GM20000 (cell line): ENCODE measurements at places on chromosomes 11 and 22.

- DNase-seq: no peak
Observed at GRCh38 chr11:123584737-123585136, 69.7 kb downstream of the SCN3B start.

- DNase-seq: no peak
Observed at GRCh38 chr11:59426361-59427067, at the start of gene OR5A2. OR5A2 (minus strand) TSS chr11:59426413; CDS start chr11:59422953, 3,460 bp downstream.

- DNase-seq: no peak
Observed at GRCh38 chr22:25875461-25875860, 133.5 kb downstream of the MYO18B start.

GRCh38 chr11:13701506-13701905 is 33.0 kb downstream of the FAR1 start:
- DNase-seq: no peak

DNA sequence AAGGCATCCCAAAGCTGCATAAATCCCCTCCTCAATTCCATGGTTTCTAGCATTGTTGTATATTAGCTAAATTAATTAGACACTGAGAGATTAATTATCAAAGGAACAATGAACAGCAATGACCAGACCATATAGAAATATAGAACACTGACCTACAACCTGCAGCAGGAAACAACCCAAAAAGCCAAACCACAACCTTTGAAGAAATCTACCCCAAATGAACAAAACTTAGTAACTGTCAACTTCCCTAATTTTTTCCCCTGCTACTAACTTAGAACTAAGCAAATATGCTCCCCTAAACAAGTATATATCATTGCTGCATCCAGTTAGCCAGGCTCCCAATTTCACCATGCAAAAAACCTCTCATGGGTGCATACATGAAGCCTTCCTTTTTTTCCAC is 268.0 kb upstream of the ANO3 start:
- DNase-seq: no peak

GRCh38 chr11:73655686-73656085 is 9.3 kb downstream of the PLEKHB1 start:
- no peak for DNase-seq

DNA sequence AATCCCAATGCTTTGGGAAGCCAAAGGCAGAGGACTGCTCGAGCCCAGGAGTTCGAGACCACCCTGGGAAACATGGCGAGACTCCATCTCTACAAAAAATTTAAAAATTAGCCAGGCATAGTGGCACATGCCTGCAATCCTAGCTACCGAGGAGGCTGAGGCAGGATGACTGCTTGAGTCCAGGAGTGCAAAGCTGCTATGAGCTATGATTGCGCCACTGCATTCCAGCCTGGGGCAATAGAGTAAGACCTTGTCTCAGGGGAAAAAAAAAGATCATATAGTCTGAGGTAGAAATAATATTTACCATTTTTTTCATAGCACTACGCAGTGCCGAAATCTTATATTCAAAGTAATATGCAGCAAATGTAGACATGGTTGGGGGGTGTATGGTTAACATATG is 47.8 kb downstream of the MRTFA start:
- DNase-seq: no peak

- DNase-seq: no peak
Observed at GRCh38 chr11:47305734-47306483, 36.0 kb downstream of the MADD start.

GRCh38 chr11:18392434-18393321 is 1.7 kb upstream of the LDHA start:
- DNase-seq: no peak

GRCh38 chr11:9756461-9756860 is 92.6 kb downstream of the SWAP70 start:
- DNase-seq: no peak

GRCh38 chr11:108494182-108494581 is 4.0 kb downstream of the POGLUT3 start:
- no peak for DNase-seq

DNA sequence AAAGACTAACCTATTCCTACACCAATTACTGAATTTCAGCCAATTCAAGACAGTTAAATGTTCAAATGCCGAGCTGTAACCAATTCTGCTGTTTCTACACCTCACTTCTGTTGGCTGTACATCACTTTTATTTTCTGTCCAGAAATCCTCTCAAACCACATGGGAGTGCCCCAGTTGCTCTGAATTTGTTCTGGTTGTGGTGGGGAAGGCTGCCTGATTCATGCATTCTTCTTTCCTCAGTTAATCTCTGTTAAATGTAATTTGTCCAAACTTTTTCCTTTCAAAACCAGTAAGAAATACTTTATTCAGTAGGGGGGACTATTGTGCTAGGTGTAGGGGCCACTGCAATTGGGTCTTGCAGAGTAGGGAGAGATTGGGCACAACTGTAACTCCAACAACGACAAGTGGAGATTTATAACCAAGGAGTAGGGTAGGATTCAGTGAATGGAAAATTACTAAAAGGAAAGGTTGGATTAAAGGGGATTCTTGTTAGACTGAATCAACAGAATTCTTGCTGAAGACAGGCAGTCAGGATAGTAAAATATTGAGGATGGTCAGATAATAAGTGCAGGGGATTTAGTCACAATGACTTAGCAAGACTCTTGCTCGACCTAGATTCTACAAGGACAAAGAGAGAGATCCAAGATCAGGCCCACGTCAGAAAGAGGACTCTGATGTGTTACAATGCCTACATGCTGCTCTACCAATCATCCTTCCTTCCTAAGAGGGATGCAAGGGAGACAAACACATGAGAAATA is 593.5 kb upstream of the FAT3 start:
- no peak for DNase-seq

DNA sequence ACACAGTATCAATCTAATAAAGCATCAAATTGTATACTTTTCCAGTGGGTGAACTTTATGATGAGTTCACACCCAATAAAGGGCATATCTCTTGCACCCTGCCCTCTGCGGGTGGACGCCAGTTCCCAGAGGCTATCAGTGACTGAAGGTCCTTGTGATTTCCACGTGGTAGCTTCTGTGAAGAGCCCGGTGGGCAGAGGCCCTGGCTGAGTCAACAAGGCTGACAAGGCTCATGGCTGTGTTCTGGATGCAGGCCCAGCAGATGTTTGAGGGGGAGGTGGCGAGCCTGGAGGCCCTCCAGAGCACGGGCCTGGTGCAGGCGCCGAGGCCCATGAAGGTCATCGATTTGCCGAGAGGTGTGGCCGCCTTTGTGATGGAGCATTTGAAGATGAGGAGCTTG is 71.4 kb downstream of the PIWIL3 start:
- no peak for DNase-seq

DNA sequence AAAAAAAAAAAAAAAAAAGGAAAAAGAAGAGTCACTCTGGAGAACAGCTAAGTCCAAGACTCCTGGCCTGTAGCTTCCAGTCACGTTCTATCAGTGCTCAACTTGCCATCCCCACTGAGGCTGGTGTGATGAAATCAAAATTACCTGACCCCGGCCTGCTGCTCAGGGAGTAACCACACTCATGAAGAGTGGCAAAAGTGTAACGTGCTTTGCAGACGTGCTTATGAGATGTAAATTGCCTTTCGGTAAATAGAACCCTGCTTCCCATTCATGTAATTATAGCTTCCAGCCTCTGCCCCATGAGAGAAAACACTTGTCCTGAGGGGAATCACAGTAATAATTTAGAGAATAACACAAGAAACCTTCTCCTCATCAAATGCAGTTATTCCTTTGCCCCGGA is 28.2 kb upstream of the CHKA start:
- no peak for DNase-seq

GRCh38 chr11:100949443-100949842 is 180.2 kb downstream of the PGR start:
- no peak for DNase-seq

DNA sequence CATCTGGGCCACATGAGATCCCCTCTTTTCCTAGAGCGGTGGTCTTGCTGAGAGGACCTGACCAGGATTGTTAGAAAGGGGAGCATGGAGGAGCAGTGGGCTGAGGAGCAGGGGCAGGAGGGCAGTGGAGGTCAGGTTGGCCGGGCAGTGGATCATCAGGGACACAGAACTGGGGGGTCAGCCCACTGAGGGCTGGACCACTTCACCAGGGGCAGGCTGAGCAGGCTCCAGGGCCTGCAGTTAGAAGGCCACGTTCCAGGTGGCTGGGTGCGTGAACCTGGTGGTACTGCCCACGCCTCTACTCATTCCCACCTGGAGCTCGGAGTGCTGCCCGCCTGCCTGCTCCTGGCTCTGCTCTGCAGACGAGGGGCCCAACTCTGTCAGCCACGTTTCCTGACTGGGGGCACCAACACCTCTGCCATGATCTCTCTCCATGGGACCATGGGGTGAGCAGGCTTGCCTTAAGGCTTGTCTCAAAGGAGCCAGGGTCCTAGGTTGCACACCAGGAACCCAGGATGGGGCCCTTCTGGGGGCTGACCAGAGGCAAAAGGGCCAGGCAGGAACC is 9.7 kb downstream of the MRGPRF start:
- no peak for DNase-seq

GRCh38 chr11:120316880-120317688 is 8.0 kb upstream of the TLCD5 start:
- no peak for DNase-seq

- DNase-seq: no peak
Observed at GRCh38 chr11:44680982-44681597, 45.7 kb upstream of the TSPAN18 start.

- DNase-seq: no peak
Observed at GRCh38 chr11:124917115-124917637, 1.9 kb upstream of the HEPN1 start.

DNA sequence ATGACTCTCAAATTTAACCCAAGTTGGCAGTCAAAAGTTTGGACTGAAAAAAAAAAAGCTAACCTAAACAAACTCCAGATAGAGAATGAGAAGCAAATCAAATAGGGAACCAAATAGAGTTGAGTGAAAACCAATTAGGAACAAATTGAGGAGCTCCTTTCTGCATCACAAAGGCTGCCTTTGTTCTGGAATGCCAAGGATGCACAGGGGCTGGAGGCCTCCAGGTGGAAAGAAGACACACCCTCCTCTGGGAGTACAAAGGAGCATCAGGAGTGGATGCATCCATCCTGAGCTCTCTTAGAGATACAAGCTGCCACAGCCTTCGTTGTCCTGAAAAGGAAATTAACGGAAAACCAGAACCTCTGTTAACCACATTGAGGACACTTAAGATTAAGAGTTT is 73.3 kb downstream of the MRGPRX1 start:
- no peak for DNase-seq

DNA sequence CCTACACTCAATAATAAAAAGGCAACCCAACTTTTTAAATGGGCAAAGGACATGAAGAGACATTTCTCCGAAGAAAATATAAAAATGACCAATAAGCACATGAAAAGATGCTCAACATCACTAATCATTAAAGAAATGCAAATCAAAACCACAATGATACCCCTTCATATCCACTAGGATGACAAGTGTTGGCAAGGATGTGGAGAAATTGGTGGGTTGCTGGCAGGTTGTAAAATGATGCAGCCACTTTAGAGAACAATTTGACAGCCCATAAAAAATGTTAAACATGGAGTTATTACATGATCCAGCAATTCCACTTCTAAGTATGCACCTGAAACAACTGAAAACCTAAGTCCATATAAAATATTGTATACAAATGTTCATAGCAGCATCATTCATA is 73.2 kb upstream of the LMO2 start:
- DNase-seq: no peak

- no peak for DNase-seq
Observed at GRCh38 chr11:95045812-95046211, 3.4 kb upstream of the KDM4F start.

GRCh38 chr11:45920531-45921477 is 1.7 kb upstream of the LARGE2 start:
- no peak for DNase-seq

DNA sequence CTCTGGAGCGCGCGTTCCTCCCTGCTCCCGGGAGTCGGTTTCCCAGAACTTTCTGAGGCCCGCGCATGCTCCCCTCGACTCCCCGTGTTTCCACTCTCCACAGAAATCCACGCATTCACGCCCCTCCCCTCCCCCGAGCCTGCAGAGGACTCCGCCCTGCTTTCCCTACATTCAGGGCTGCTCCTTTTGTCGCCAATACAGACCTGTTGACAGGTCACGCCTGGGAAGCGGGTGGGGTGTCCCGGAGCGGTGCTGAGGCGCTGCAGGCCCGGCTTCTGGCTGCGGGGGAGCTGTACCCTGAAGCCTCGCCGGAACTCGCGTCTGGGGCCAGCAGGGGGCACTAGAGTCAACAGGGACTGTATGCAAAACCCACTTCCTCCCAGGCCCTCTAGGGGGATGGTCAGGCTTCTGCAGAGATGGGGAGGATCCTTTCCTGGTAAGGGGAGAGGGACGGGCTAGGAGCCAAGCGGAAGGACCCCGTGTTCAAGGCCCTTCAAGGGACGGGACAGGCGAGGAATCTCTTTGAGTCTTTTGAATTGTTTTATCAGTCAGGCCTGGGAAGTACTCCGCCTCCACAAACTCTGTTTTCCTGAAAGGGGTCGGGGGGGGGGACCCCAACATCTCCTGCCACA is at the start of gene PRAME:
Gene PRAME (minus strand): TSS at position 294 of the 632 bp plus-strand sequence. CDS start 2,433 bp downstream, outside the sequence.
- DNase-seq: peak; percentile 88

DNA sequence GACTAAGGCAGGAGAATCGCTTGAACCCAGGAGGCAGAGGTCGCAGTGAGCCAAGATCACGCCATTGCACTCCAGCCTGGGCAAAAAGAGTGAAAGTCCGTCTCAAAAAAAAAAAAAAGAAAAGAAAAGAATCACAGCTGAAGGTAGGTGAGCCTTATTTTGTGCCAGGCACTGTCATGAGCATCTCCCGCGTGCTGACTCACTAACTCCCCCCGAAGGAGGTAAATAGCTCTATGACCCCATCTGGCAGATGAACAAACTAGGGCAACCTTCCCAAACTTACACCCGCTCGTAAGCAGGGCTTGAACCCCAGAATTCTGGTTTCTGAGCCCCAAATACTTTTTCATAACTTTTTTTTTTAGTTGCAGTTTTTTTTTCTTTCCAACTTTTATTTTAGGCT is 60.3 kb downstream of the ANO1 start:
- DNase-seq: no peak

- DNase-seq: no peak
Observed at GRCh38 chr11:693887-694562, 997 bp downstream of the DEAF1 start.

- no peak for DNase-seq
Observed at GRCh38 chr11:17012179-17012578, 2.0 kb downstream of the PLEKHA7 start.

DNA sequence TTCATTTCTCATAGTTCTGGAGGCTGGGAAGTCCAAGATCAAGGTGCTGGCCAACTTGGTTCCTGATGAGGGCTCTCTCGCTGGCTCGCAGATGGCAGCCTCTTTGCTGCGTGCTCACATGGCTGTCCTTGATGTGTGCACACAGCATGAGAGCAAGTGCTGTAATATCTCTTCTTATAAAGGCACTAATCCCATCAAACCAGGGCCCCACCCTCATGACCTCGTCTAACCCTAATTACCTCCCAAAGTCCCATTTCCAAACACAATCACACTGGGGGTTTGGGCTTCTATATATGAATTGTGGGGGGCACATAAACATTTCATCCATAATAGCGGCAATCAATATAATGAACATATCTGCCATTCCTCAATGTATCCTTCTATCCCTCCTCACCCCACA is 1062.1 kb downstream of the BRD1 start:
- DNase-seq: no peak

DNA sequence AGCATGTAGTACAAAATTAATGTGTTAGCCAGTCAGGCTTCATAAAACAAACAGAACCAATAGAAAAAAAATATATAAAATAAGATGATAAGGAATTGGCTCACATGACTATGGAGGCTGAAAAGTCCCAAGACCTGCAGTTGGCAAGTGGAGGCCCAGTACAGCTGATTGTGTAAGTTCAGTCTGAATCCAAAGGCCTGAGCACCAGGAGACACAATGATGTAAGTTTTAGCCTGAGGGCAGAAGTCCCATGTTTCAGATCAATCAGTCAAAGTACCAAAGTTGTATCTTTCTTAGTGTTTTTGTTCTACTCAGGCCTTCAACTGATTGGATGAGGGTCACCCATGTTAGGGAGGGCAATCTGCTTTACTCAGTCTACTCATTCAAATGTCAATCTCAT is 14.3 kb upstream of the OR10D3 start:
- no peak for DNase-seq
